Effector memory CD8-positive, alpha-beta T cell (primary cell): ENCODE measurements at places on chromosomes 5 and 9.

- no peak for DNase-seq
- no peaks in the 10 kb centered on the region for H3K27me3 ChIP-seq
- no peaks in the 10 kb centered on the region for H3K36me3 ChIP-seq
- no peaks in the 10 kb centered on the region for H3K4me1 ChIP-seq
- no peak overlapping the region for H3K4me3 ChIP-seq
- H3K27ac ChIP-seq: no peak overlapping the region
Observed at GRCh38 chr5:98424681-98425450, 348.6 kb upstream of the RGMB start.

- H3K27ac ChIP-seq: peak overlapping the region; percentile 95
- H3K27me3 ChIP-seq: no peaks in the 10 kb centered on the region
- H3K36me3 ChIP-seq: peaks cover 3% of the 10 kb centered on the region
Observed at GRCh38 chr5:157543825-157544622, 31.6 kb downstream of the ADAM19 start.

- peaks cover 5% of the 10 kb centered on the region for H3K4me1 ChIP-seq
- no peaks in the 10 kb centered on the region for H3K27me3 ChIP-seq
- DNase-seq: no peak
- H3K27ac ChIP-seq: no peak overlapping the region
Observed at GRCh38 chr5:150392680-150393079, 20.0 kb downstream of the CD74 start.

- no peak overlapping the region for H3K4me3 ChIP-seq
- no peak for DNase-seq
- H3K4me1 ChIP-seq: no peaks in the 10 kb centered on the region
Observed at GRCh38 chr5:169328401-169328800, 27.5 kb upstream of the SLIT3 start.

DNA sequence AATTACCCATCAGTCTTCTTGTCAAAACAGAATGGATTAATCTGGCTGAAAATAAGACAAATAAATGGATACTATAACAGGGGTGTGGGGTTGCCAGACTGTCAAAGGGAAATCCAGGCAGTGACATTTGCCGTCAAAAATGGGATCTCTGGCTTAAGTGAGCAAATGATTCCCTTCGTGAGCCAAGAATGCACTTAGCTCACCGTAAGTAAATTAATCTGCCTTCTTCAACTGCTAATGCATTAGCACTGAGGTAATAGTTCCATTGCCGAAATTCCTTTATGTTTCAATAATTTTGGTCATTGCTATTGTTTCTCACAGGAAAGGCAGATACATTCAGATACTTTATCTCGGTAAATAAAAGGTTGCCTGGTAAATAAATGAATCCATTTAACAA lies 377.8 kb downstream of the KIAA0825 start:
- no peaks in the 10 kb centered on the region for H3K27me3 ChIP-seq
- no peak overlapping the region for H3K4me3 ChIP-seq
- H3K36me3 ChIP-seq: no peaks in the 10 kb centered on the region
- no peaks in the 10 kb centered on the region for H3K4me1 ChIP-seq

DNA sequence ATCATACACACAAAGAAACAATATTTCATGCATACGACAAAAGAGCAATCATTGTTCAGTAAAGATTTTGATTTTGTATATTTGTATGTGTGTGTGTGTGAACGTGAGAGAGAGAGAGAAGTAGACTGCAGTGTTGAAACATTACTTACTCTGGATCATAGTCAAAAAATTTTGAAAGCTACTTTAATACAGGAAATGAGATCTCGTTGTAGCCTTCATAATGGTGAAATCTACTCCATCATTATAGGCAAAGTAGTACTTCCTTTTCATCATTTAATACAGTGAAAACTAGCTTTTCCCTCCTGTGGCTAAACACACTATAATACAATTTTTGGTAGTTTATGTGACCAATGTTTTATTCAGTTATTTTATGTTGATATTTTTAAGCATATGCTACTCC lies 1427.7 kb upstream of the C9orf72 start:
- no peak overlapping the region for H3K27ac ChIP-seq
- no peak overlapping the region for H3K4me3 ChIP-seq
- no peaks in the 10 kb centered on the region for H3K4me1 ChIP-seq

DNA sequence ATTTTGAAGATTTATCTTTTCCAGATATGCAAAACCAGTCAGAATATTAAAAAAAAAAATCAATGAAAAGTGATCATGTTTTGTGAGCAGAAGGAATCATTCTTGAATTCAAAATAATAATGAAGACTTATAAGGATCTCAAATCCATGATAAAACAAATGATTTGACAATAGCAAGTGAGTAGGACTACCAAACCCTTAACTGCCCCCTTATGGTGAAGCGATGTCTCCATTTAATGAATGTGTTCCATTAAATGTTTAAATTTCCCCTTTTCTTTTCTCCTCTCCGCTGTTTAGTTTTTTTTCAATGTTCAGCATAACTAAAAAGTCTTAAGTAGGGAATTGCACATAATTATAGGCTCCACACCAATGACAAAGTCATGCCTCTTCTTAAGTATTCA lies 12.2 kb upstream of the MARCHF3 start:
- no peaks in the 10 kb centered on the region for H3K27me3 ChIP-seq
- H3K27ac ChIP-seq: no peak overlapping the region
- H3K4me3 ChIP-seq: no peak overlapping the region
- H3K4me1 ChIP-seq: no peaks in the 10 kb centered on the region
- H3K36me3 ChIP-seq: no peaks in the 10 kb centered on the region

DNA sequence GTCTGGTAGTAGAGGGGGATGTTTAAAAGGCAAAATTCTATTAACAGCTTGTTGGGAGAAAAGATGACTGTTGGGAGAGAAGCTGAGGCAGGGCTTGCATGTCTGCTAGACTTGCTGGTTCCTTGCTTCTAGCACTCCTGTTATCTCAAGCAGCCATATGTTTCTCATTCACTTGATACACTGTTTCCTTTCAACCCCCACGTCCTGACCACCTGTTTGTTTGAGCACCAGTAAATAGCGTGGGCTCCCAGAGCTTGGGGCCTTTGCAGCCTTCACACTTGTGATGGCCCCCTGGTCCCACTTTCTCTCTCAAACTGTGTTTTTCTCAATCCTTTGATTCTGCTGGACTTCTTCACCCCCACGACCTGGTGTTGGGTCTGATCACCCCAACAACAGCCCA lies 111.7 kb upstream of the TMEM161B start:
- DNase-seq: no peak
- H3K4me3 ChIP-seq: no peak overlapping the region
- no peaks in the 10 kb centered on the region for H3K36me3 ChIP-seq
- no peak overlapping the region for H3K27ac ChIP-seq
- H3K4me1 ChIP-seq: no peaks in the 10 kb centered on the region

DNA sequence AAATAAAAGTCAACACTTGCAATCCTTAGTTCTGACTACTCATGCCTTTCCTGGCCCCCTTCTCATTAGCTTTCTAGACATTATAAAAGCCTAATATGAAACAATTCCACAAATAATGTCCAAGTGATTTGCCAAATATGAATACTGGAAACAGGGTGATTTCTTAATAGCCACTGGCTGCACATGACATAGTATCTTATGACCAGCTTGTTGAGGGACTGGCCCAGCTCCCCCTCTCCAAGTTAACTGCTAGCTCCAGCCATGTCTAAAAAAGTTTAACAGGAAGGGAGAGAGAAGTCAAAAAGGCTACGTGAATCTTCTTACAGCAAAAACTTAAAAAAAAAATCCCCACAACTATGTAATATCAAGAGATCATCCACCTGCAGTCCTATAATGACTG lies 1.5 kb downstream of the CERT1 start:
- DNase-seq: no peak
- no peaks in the 10 kb centered on the region for H3K27me3 ChIP-seq
- peak overlapping the region; percentile 91 for H3K27ac ChIP-seq

- peaks cover 18% of the 10 kb centered on the region for H3K36me3 ChIP-seq
- peak overlapping the region; percentile 19 for H3K27ac ChIP-seq
- DNase-seq: no peak
- H3K4me1 ChIP-seq: peaks cover 16% of the 10 kb centered on the region
- no peaks in the 10 kb centered on the region for H3K27me3 ChIP-seq
Observed at GRCh38 chr5:176458904-176459561, 10.8 kb downstream of the FAF2 start.

DNA sequence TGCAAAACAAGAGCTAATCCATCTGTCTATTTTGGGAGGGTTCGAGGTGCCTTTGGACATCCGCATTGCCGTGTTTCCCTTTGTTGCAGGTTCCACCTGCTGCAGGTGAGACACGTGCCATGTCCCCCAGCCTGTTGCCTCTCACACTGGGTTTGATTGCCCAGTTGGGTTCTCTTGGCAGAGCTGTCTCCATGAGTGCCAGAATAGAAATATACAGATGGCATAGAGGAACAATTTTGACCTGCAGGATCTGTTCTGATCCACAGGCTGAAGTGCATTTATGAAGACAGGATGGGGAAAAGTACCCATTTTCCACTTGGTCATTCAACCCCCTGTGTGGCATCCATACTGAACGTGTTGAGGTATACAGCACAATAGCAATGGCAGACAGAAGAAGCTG lies 178.1 kb downstream of the SGCD start:
- H3K4me3 ChIP-seq: no peak overlapping the region
- no peak overlapping the region for H3K27ac ChIP-seq
- peaks cover 38% of the 10 kb centered on the region for H3K27me3 ChIP-seq
- H3K4me1 ChIP-seq: peaks cover 2% of the 10 kb centered on the region
- no peak for DNase-seq
- H3K36me3 ChIP-seq: peaks cover 3% of the 10 kb centered on the region

- no peak for DNase-seq
- H3K27ac ChIP-seq: no peak overlapping the region
- H3K4me3 ChIP-seq: no peak overlapping the region
- H3K27me3 ChIP-seq: peaks cover 53% of the 10 kb centered on the region
- H3K36me3 ChIP-seq: no peaks in the 10 kb centered on the region
Observed at GRCh38 chr5:34586117-34586885, 69.8 kb upstream of the RAI14 start.

GRCh38 chr5:148920646-148921288 lies 94.4 kb downstream of the ADRB2 start:
- H3K4me1 ChIP-seq: peaks cover 4% of the 10 kb centered on the region
- H3K27ac ChIP-seq: no peak overlapping the region
- peaks cover 22% of the 10 kb centered on the region for H3K27me3 ChIP-seq
